ENCODE measurements at places on chromosomes 1 and 21.

DNA sequence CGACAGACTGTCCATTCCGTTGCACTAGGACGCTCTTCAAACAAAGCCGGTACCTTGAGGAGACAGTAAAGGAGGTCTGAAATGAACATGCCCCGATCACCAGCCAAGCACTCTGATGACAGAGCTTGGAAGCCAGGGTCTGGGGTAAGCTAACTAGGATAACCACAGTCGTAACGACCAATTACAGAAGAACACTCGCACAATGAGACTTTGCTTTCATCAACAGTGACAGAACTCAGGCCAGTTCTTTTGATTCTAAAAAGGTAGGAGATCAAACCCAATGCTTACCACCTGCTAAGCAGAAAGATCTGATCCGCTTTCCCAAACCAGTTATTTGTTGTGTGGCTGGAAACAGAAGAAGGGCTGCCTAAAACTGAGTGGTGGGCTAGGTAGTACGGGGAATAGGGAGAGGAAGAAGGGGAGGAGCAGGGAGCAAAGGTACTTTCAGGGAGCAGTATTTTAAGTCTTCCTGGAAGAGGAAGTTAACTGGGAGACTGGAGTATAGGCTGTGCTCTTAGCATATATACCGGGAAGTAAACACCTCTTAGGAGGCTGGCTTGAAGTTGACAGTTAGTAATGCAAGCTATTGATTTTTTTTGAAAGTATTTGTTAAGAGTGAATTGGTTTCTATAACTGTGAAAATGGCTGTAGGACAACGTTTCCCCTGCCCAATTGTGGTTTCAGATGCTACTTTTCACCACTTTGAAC, 38.4 kb downstream of the UCK2 start:
- DNase-seq = no peak

DNA sequence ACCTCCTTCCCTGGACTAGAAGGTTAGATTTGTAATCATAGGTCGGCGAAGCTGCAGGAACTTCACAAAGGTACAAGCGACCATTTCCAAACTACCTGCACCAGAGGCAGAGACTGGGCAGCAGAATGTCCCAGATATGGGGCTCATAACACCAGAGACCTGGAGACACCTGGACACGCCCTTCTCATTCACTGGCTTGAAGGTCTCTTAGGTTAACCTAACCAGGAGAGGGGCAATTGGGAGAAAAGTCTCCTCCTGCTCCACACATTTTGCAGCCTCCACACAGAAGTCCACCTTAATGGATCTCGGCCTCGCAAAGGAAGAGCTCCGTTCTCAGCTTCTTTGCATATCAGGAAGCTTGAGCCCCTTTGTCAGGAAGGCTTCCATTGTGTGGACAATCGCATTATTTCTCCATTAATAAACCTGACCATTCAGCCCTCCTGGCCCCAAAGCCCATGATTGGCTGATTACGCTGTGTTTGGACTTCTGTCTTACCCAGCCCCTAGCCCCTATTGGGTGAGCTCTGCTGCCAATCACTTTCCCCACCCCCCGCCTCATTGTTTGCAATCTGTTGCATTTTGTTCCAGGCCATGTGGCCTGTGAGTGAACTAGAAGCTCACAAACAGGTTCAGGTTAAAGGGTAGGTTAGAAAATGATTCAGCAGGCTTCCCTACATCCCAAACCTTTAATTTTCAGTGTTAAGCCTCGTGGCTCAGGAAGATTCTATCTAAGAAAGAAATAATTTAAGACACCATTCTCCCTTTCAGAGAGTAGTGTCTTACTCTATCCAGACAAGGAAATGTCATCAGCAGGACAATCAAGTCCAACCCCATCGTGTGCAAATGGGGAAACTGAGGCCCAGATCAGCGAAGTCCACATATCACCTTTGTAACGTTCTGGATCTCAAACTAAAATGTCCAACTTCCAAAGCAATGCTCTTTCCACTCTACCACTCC, 2.8 kb downstream of the MYCL start:
- DNase-seq = no peak

- no peak for DNase-seq
Observed at GRCh38 chr1:14857436-14858195, 259.1 kb downstream of the KAZN start.

DNA sequence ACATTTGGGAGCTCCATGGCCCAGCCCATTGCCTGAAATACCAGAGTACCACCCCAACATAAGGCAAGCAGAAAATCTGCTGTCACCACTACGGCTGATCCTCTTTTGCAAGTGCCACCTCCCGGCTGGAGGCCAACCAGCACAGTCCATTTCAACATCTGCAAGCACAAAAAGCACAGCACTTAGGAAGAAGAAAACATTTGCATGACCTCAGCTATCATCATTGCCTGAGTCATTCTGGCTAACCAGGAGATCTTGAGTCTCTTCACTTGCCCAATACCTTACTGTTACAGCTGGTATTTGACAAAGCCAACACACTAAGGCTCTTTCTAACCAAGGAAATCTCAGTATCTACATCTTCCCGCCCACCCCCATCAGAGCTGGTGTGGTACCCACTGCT, 55.9 kb downstream of the NEK7 start:
- DNase-seq = no peak

DNA sequence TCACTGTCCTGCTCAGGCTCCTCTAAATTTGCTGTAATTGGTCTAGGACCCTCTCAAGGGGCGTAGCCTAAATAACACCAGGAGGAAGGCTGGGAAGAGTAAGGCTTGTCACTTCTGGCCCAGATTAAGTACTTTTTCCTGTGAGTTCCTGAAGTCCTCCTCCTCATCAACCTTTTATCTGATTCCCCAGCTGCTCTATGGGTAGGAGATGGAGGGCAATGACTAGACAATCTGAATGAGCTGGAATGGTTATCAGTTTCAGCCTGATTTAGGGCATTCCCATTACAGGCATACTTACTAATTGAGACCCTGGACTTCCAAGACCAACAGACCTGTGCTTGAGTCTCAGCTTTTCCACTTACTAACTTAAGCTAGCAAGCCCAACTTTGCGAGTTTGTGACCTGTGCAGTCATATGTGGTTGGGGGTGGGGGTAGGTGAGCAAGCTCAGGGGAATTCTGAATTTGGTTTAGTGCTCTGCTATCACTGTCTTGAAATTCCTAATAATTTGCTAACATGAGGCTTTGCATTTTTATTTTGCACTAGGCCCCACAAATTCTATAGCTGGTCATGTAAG, 18.0 kb upstream of the FGGY start:
- no peak for DNase-seq

DNA sequence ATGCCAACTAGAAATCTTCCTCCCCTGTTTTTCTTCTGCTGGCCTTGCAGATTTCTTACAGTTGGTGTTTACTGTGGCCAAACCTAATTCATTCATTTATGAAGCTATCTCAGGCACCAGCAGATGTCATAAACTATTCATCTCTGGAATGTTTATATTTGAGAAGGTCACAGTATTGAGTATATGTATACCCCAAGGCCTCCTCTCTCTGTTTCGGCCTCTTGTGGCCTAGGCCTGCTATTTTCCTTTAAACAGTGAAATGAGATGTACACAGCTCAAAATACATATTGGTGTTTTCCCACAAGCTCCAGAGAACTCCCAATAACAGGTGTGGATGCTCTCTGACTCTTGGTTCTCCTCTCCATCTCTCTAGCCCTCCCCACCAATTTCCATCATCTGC, 520.7 kb upstream of the CAMK1G start:
- DNase-seq = no peak
